Stimulated activated CD4-positive, alpha-beta T cell treated with anti-CD3 and anti-CD28 coated beads, Interleukin-1b, Interleukin-23, amount 100 ng/mL, for 4 hours (primary cell): ENCODE measurements at places on chromosomes 6 and 20.

GRCh38 chr6:46704562-46704961 is 16.9 kb downstream of the TDRD6 start:
- DNase-seq = no peak

- DNase-seq = no peak
Measured at GRCh38 chr6:115078555-115078954, 735.7 kb upstream of the HS3ST5 start.

DNA sequence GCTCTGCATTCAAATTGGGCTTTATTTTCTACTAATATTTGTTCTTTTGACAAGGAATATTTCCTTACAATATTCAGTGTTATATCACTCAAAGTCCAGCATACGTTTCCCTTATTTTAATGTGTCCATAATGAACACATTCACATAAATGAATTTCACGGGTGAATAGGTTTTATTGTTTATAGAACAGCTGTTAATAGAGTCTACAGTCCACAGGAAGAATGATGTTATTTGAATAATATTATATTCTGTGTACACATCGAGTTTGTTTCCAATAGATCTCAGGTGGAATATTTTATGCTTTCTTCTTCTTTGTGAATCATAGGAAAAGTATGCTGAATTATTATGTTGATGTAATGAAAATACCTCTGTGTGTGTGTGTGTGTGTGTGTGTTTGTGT is 582.4 kb downstream of the CDH26 start:
- DNase-seq = no peak

DNA sequence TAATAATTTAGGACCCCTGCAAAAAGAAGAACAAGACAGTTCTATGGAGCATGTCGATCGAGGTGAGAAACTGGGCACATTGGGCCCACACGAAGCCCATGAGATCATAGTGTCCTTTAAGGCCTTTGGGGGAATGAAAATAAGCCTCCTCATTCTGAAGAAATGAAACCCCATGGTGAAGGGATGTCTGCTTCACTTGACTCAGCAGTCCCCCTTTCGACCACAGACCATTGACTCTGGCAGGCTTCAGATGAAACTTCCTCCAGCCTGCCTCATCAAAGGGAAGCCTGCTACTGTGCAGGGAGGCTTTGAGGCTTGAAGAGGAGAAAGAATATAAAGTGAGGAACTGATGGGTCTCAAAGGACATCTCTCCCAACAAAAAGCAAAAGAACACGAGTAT is 144.2 kb upstream of the FBXL4 start:
- DNase-seq = no peak

GRCh38 chr6:6645261-6645917 is 56.9 kb downstream of the LY86 start:
- no peak for DNase-seq
